ENCODE measurements at places on chromosomes 5 and 9.

GRCh38 chr5:71971862-71972261 is 135.4 kb upstream of the MAP1B start:
- DNase-seq, result no peak

GRCh38 chr5:59094864-59095263 is 512.0 kb downstream of the RAB3C start:
- no peak for DNase-seq

DNA sequence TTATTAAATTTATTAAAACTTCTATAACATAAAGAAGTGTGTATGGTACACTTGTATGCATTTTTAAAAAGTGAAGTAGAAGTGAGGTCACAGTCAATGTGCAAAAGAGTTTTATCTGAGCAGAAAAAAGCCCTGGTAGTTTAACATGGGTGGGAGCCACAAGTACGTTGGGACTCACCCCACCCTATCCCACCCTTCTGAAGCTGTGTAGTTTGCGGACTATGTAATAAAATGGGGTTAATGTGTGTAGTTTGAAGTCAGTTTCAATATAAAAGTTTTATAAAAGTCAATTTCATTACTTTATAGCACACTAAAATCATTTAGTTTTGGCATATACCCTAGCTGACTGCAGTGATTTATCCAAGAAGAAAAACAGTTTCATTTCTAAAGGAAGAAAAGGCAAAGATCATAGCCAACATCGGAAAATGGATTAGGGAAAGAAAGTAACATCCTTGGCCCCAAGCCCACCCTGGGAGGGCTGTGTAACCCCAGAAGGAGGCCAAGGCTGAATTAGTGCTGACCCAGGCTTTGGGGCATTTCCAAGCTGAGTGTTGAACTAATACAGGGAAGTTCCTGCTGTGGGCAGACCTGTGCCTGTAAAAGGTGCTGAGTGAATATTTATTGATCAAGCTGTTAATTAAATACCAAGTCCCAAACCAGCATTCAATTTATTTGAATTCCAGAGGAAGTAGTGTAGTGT is 398.6 kb upstream of the ADAMTSL1 start:
- no peak for DNase-seq

DNA sequence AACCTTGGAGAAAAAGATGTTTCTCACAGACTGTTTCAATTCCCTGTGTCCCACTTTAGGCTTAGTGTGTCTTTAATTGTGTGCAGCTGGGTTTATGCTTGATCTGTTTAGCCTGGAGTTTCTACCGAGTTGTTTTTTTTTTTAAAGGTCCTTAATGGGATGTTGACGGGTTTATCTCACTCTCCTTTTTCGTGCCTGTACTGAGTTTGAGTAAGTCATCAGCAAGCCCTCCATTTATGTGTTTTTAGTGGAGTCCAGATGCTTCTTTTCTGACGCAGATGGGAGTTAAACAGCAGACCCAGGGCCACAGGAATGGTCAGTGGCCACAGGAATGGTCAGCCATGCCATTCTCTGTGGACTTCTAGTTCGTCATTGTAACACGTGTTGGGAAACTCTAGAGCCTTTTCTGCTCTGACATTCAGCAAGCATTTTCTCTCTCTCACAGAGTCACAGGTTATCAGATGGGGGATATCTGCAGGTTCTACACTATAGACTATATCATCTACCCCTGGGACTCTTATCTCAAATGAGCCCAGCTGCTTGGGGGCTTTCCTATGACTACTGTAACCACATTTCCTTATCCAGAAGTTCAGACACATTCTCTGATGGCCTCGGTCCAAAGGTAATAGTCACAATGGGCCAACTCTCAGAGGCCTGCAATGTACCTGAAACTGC is 190.5 kb downstream of the TTLL11 start:
- DNase-seq, result peak; percentile 100

- peak; percentile 87 for DNase-seq
Observed at GRCh38 chr9:36163049-36163785, 6.0 kb upstream of the CCIN start.

DNA sequence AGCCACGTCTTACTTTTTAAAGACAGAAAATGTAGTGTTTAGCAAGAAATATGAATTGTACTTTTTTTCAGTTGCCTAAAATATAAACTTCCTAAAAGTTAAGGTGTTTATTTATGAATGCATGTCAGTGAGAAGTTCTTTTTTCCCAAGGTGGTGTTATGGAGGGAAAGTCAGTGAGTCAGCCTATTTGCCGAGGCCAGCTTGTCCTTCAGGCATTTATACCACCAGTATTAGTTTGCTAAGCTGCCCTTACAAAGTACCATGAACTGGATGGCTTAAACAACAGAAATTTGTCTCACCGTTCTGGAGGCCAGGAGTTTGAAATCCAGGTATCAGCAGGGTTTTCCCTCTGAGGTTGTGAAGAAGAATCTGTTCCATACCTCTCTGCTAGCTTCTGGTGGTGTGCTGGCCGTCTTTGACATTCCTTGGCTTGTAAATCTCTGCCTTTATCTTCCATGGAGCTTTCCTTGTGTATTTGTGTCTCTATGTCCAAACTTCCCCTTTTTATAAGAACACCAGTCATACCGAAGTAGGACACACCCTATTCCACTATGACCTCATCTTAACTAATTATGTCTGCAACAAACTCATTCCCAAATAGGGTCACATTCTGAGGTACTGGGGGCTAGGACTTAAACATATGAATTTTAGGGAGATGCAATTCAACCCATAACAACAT is 38.4 kb downstream of the PRKACG start:
- no peak for DNase-seq

DNA sequence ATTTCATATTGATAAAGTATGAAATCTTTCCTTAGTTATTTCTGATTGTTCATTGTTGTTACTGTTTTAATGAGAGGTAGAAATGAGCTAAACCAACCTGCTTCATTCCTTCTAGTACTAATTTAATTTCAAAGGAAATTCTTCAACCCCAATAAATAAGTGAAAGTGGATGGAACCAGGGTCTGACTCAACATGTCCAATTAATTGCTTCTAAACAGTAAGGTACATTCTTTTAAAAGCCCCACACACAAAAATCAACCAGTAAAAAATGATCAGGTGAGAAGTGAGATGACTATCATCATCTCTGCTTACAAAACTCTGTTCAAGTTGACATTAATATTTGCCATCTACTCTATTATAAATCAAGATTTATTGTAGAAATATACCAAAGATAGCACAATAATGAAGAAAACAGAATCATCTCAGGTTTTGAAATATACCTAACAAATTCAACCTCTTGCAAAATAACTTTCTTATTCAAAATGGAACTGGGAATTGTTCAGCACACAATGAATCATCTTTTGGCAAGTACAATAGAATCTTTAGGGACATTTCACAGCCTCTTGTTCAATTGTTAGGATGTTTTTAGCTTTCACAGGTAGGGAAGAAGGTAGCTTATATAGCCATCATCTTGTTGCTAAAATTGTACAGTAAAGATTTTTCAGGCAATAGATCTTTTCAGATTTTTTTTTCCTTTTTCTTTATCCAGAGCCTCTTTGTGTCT is 114.5 kb downstream of the RPS23 start:
- DNase-seq, result peak; percentile 44

DNA sequence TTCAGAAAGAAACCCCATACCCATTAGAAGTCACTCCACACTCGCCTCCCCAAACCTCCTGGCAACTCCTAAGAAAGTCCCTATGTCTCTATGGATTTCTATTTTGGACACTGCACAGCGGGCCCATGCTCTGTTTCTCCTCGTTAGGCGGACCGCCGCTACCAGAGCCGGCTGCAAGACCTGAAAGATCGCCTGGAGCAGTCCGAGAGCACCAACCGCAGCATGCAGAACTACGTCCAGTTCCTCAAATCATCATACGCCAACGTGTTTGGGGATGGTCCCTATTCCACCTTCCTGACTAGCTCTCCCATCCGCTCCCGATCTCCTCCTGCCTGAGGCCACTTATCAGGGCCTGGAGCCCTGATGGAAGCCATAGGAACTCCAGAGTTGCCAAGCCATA is 4.6 kb upstream of the GLE1 start:
- no peak for DNase-seq

DNA sequence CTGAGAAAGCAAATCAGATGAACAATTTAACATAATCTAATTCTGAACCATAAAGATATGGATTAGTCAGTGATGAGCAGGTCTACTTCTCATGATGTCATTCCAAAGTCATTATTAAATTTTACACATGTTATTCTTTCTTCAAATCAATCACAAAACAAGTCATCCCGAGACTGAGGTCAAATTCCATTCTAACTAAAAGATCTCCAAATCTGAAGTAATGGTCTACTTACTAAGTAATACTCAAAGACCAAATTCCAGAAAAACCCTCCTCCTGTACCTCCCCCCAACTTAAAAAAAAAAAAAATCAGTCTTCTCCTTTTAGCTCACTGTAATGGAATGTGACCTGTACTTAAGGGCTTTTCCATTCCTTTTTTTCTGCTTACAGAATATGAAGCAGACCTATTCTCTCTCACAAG is 4.7 kb downstream of the PFDN1 start:
- DNase-seq, result peak; percentile 94

GRCh38 chr5:65742565-65743231 is 20.7 kb downstream of the NLN start:
- peak; percentile 79 for DNase-seq

GRCh38 chr5:2184026-2184366 is 301.3 kb upstream of the IRX4 start:
- DNase-seq, result no peak

DNA sequence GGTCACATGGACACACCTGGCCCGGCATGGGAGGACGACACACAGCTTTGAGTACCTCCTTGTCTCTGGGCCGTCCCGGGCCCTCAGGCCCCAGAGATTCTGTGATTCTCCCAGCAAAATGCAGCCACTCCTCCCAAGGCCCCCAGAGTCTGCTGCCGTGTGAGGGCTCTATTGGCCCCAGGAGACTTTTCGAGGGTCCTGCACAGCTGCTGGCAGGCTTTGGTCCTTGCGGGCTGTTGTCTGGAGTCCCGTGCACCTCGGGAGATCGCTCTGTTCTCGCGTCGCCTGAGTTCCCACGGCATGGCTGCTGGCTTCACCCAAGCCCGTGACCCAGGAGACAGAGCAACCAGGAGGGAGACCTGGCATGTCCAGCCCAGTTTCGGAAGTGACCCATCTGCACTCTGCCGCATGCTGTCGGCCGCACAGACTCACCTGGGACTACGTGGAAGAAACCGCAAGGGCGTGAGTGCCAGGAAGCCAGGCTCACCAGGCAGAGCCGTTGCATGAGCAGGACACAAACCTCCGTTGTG is 46.8 kb upstream of the NKD2 start:
- no peak for DNase-seq

- no peak for DNase-seq
Observed at GRCh38 chr9:90985631-90986030, 184.0 kb downstream of the SYK start.

DNA sequence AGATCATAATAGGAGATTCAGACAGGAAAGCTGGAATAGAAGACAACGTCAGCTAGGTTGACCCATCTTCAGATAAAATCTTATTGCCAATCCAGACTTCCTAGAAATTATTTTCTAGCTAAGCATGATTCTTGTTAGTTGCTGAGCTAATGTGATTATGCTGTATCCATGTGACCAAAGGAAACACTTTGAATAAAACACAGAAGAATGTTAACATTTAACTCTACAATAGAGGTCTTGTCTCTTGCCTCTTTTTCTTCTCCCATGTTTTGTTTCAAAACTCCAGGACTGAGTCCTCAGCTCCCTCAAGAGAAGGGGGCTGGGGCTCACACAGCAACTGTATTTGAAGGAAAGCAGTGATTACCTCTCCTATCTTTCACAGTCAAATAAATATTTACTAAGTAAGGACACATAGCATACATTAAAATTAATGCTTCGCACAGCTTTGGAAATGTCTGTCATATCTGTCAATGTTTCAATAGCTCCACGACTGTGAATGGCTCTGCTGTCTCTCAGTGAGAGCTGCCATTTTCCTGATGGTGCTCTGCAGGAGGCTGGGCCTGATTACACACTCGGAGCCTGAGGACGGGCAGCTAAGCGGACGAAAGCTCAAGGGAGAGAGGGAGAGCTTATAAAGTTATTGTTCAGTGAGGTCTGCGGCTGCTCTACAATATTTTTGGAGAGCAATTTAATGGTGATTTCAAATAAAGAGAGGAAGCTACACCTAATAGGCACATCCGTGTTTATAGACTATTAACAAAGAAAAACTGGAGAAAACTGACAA is 64.8 kb upstream of the ZNF462 start:
- DNase-seq, result no peak

- no peak for DNase-seq
Observed at GRCh38 chr9:130445268-130445983, 665 bp downstream of the ASS1 start.

GRCh38 chr9:78691542-78691941 is 394.6 kb downstream of the PSAT1 start:
- DNase-seq, result no peak

DNA sequence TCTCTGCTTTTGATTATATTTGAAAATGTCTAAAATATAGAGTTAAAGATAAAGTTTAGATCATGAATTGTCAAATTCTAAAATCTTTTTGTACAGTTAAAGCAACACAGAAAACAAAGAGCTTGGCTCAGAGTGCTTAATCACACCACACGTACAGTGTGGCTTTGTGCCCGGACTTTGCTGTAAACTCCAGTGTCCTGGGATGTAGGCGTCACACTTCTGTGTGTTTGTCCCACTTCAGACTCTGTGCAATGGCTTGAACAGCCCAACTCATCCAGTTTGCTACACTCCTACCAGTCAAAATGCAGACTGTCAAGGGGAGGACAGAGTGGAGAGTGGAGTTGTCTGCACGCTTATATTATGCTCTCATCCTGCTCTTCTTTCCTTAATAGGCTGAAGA is 45.3 kb downstream of the SMARCA2 start:
- DNase-seq, result peak; percentile 50

DNA sequence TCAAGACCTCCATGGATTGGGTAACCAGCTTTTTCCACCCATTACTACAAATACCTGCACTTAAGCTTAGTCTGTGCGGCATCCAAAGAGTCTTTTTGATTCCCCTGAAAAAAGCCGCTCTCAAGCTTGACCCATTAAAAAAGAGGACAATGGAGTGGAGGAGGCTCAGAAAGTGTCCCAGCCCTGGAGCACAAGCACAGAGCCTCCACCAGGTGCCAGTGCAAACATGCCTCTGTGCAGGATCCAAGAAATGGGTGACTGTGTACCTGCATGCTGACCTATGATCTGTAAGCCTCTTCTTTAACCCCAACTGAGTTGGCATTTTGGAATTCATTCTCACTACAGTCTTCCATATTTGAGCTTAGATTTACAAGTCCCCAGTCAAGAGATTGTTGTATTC is 168.3 kb upstream of the TLE4 start:
- DNase-seq, result no peak

DNA sequence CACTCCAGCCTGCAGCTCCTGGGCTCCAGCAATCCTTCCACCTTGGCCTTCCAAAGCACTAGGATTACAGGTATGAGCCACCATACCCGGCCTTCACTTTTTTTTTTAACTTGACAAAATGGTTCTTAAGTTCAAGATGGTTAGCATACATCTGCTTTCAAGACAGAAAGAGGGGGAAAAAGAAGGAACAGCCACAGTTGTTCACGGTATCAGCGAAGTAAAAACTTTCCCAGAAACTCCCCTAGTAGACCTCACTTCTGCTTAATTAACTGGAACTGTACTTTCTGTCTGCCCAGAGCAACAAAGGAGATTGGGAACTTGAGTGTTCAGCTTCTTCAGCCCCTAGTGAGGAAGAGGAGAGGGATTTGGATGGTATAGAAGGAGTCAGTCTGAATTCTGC is 116.7 kb downstream of the UGCG start:
- DNase-seq, result no peak

- no peak for DNase-seq
Observed at GRCh38 chr5:181280251-181280762, 19.4 kb upstream of the TRIM52 start.

GRCh38 chr9:110936719-110937452 is 101.4 kb downstream of the LPAR1 start:
- peak; percentile 69 for DNase-seq

- DNase-seq, result no peak
Observed at GRCh38 chr5:172234031-172234430, 40.1 kb downstream of the EFCAB9 start.
